ENCODE measurements at places on chromosomes 1 and 21.

GRCh38 chr1:187006896-187007295, 178.1 kb downstream of the PLA2G4A start:
- DNase-seq = no peak

DNA sequence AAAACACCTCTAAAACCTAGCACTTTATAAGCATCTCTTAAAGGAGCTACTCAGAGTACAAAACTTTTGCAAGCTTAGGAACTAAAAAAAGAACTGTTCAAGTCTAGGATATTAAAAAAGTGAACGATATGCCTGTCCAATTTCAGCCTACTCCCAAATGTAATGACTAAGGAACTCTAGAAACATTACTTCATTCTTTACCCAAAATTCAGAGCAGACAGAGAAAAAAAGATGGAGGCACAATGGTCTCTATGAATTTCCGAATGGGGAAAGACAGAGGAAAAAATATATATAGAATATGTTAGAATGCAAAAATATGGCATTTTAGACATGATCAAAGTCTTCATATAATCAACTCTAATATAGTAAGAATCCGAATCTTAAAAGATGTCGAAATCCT, 61.2 kb downstream of the TP53BP2 start:
- DNase-seq = no peak

DNA sequence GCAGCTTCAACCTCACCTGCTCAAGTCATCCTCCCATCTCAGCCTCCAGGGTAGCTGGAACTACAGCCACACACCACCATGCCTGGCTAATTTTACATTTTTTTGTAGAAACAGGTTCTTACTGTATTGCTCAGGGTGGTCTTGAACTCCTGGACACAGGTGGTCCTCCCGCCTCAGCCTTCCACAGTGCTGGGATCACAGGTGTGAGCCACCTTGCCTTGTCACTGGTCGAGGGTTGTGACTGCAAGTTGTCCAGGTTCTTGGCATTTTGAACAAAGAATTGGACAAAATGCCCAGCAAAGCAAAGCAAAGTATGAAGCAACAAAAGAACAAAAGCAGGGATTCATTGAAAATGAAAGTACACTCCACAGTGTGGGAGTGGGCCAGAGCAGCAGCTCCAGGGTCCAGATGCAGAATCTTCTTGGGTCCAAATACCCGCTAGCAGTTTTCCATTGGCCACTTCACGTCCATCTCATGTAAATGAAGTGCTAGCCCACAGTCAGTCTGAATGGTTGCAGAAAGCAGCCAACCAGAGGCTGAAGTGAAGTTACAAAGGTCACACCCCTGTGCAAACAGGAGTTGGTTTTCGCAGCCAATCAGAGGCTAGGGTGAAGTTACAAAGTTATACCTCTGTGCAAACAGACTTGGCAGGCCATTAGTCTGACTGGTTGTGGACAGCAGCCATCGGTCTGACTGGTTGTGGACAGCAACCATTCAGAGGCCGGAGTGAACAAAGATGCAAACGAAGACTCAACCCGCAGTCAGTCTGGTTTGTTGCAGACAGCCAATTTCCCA, 109.5 kb upstream of the KIF26B start:
- no peak for DNase-seq

DNA sequence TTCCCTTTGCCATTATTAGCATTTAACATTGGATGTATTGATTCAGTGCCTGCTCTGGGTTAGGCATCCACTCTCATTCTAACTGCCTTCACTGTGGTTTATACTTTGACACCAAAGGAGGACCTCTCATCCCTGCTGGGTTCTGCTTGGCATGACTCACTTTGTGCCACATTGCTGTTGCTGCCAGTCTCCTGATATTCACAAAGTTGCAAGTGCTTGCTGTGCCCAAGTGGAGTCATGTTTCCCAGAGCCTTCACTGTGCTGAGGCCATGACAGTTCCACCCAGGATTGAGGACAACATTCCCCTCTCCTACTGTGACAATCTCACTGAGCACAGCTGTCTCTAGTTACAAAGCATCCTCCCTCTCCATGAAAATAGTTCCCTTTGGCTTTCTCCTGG, 519.9 kb upstream of the USP24 start:
- no peak for DNase-seq

DNA sequence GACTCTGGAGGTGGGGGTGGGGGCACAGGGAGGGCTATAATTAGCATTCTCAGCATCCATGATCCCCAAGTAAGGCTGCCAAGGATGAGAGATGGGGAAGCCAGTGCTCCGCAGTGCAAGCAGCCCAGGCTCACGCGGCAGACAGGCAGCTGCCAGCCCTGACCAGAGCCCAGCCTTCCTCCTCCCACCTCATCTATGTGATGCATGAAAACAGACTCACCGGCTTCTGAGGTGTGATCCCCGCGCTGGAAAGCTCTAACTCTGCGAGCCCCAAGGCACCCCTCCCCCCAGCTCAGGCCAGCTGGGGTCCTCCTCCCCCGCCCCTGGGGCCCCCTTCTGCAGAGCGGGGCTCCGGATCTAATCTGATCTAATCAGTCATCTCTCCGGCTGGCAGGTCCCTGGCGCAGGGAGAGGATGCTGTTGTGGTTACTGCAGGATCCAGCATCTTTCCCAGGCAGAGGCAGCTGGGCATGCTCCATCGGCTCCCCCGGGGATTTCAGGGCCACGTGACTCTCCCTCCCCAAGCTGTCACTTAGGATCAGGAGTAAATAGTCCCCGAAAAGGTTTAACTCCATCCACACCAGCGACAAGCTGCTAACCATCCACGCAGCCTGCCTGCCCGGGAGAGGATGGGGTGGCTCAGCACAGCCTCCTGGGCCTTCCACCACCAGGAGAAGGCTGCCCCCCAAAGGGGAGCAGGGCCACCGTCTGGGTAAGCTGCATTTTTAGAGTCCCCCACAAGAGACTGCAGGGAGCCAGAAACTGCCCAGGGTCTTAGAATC, at the start of gene PLEKHA6:
PLEKHA6 (minus strand) TSS at position 456 of the 782 bp plus-strand sequence. CDS start 86,202 bp downstream, outside the sequence.
- no peak for DNase-seq

GRCh38 chr1:226945106-226945857, 5.2 kb downstream of the COQ8A start:
- no peak for DNase-seq

DNA sequence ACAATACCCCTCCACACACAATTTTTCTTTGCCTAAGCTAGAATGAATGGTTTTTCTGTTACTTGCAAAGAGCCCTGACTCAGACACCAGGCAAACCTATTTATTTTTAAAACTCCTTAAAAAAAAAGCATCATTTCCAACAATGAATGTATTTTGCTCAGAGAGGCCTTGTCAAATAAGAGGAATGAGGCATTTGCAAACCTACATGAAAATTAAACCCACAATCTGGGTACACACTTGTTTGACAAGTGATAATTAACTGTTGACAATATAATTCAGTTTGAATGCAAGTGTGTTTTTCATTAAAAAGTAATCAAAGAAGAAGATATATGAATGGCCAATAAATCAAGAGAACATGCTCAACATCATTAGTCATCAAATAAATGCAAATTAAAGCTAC, 339.5 kb downstream of the PTPRU start:
- DNase-seq = no peak

DNA sequence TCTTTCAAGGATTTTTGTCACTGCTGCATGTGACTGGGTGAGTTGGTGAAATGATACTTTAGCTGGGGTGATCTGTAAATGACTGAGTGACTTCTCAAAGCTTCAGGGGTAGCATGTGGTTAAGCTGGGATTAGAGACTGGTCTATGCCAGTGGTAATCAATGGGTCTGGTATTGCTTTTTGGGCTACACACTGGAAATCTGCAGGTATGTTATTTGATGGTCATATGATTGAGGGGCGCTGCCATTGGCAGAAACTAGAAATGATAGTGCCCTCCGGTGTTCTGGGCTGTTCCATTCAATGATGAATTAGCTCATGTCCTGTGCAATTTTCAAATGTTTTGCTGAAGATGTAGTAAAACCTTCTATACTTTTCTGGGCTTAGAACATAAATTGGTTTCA, 39.7 kb upstream of the DNAJC6 start:
- DNase-seq = no peak

GRCh38 chr21:34877485-34878128, 171.5 kb downstream of the RUNX1 start:
- DNase-seq = no peak

- no peak for DNase-seq
Observed at GRCh38 chr1:39613250-39613649, 26.2 kb downstream of the HEYL start.

DNA sequence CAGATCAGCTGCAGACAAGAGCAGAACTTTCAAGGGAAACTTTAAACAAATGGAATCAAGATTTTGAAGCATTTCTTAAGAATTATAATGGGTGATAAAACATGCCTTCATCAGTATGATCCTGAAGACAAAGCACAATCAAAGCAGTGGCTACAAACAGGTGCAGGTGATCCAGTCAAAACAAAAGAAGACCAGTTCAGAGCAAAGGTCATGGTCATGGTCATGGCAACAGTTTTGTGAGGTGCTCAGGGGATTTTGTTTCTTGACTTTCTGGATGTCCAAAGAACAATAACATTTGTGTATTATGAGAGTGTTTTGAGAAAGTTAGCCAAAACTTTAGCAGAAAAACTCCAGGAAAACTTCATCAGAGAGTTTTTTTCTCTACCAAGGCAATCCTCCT, 681.7 kb upstream of the PTBP2 start:
- DNase-seq = no peak

DNA sequence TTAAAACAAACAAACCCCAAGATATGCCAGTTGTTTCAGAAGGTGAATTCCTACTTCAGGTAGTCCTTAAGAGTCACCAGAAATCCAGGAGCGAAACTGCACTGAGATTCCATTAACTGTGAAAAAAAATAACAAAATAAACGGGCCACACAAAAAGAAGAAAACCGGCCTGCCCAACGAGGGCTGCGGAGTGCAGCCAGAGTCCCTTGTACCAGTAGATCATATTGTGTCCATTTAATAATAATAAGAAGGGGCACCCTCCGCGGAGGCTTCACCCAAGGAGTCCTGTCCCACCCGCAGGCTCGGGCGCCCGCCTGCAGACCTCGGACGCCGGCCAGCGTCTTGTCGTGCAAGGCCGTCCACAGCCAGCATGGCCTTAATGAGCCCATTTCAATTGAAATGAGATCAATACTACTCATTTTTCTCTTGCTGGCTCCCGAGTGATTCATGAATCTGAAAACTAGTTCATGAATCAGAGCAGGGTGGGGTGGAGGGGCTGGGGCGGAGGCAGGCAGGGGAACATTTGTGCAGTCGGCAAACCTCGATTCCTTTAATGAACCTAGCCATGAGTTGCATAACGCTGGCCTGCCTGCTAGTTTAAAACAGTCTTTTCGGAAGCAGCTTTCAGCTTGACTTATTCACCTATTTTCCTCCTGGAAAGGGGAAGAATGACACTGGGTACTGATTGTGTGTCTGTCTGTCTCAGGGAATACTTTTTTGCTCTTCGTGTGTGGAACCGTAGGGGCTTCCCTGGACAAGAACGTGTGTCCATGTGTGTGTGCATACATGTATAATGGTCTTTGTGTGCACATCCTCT, 113.1 kb upstream of the IRF2BP2 start:
- DNase-seq = no peak

Measured in stimulated activated naive CD4-positive, alpha-beta T cell (primary cell).